ENCODE measurements at places on chromosomes 3 and 15.
A peak's percentile ranks its signal among the peaks of the same experiment; 100 is the strongest.

DNA sequence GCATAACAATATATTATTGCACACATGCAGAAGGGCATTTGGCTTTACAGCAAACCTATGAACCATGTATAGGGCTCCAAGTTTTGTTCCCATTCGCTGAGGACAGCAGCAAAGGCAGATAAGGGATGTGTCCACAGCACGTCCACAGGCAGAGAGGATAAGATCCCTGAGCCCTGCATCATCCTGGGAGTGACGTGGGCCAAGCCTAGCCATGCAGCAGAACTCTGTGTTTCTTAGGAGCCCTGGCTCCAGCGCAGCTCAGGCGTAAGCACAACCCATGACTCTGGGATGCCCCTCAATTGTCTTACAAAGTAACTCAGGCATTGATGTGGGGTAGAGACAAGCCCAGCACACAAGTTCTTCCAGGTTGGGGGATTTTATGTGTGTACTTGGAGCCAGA, 194.3 kb upstream of the CTDSPL start:
- no peak for DNase-seq

- no peak for DNase-seq
Measured at GRCh38 chr3:50003216-50003615, 63.3 kb downstream of the RBM6 start.

- DNase-seq, result no peak
Measured at GRCh38 chr3:150370122-150370602, 37.9 kb upstream of the TSC22D2 start.

GRCh38 chr3:44762170-44762677, 630 bp downstream of the KIF15 start:
- DNase-seq, result no peak

- no peak for DNase-seq
Measured at GRCh38 chr3:49864505-49864904, 5.2 kb downstream of the CAMKV start.

DNA sequence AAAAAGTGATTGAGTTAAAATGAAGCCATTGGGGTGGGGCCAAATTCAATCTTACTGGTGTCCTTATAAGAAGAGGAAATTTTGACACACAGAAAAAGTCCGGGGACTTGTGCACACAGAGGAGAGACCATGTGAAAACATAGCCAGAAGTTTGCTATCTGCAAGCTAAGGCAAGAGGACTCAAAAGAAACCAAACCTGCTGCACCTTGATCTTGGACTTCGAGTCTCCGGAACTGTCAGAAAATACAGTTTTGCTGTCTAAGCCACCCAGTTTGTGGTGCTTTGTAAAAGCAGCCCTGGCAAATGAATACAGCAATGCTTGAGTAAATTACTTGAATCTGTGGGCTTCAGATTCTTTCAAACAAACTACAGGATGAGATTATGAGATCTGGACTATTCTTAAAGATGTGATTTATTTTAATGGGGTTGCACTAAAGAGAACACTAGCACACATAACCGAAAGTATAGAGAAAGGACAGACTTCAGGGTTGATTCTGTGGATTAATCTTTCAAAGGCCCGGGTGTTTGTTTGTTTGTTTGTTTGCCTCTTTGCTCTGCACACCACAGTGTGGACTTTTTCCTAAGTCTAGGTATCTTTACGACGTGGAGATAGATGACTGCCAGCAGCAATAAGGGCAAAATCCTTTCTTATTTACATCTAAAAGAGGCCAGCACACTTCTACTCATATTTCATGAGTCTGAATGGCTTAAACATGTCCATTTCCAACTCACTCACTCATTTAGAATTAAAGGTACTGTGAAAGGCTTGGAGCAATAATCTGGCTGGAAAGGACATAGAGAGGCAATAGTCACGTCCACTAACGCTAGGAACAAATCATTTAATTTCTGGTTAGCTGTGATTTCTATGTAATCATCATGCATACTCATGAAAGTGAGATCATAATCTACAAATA, 53.9 kb upstream of the SSR3 start:
- DNase-seq, result no peak

- no peak for DNase-seq
Measured at GRCh38 chr15:39132954-39133600, 447.8 kb upstream of the THBS1 start.

DNA sequence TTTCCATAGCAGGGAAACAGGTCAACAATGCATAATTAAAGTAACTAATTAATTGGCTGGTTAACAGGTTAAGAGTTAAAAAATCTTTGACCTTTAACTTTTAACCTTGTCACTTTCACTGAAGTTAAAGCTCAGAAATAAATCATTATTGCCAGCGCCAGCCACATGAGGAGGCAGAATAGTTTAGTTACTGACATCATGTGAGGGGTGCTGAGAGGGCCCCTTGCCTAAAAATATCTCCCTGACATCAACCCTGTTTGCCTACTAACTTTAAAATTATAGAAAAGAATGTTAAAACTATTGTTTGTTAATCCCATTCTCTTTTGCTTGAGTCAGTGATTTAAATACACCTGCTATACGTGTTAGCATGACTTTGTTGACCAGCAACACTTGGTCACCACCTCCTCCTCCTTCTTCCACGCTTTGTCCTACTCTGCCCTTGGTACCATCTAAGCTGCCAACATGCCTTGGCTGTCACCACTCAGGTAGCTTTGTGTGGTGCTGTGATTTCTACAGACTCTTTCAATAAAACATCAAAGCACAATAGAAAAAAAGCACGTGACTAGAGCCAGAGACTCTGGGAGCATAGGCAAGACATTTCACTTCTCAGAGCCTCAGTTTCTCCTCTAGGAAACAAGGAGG, 2.7 kb downstream of the FBXO40 start:
- no peak for DNase-seq

- no peak for DNase-seq
Measured at GRCh38 chr15:98599909-98600691, 48.2 kb upstream of the IGF1R start.

- DNase-seq, result no peak
Measured at GRCh38 chr15:62521396-62521795, 356.3 kb upstream of the C2CD4B start.

GRCh38 chr3:105866656-105867653, 1.9 kb downstream of the CBLB start:
- no peak for DNase-seq

- no peak for DNase-seq
Measured at GRCh38 chr3:55790596-55791350, 303.7 kb upstream of the WNT5A start.

DNA sequence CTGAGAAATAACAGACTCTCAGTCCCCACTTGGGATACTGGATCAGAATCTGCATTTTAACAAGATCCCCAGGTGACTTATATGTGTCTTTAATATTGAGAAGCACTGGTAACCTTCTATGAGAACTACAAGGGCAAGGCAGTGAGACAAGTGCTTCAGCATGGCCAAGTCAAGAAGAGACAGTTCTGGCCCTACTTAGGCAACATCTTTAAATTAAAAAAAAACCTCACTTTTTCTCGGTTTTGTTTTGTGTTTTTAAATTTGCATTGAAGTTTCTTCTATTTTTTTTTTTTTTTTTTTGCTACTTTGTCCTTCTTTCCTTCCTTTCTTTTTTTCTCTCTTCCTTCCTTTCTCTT, 42.5 kb upstream of the SPTSSB start:
- no peak for DNase-seq

DNA sequence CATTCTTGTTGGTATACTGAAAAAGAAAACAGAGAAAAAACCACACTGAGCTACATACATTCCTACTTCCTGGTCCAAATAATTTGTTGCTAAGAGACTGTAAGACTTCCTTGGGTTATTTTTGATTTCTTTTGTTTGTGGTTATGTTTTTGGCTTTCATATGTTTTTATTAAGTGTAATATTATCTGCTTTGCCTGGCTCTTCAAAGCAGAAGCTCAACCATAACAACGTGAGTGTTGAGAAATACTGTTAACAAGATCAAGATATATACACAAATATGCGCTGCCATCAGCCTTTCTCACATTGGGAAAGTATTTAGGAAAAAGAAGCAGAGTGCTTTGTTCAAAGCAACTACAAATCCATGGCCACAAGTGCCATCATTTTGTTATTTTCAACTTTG, 556.2 kb upstream of the CBLB start:
- peak; percentile 78 for DNase-seq

GRCh38 chr15:85673326-85673725, 121.4 kb downstream of the KLHL25 start:
- no peak for DNase-seq

DNA sequence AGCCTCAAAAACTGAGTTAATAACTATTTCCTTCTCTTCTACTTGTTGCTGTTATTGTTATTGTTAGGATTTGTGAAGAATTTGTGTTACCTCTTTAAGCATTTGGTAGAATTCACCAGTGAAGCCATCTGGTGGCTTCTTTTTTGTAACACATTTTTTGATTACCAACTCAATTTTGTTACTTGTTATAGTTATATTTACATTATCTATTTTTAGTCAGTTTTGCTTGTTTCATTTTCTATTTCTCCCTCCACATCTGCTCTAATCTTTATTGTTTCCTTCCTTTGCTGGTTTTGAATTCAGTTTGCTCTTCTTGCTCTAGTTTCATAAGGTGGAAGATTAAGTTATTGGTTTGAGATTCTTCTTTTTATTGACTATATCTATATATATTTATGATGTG, 3.7 kb upstream of the SLC9C1 start:
- DNase-seq, result no peak

- no peak for DNase-seq
Measured at GRCh38 chr15:55796321-55796965, 53.5 kb upstream of the PRTG start.

DNA sequence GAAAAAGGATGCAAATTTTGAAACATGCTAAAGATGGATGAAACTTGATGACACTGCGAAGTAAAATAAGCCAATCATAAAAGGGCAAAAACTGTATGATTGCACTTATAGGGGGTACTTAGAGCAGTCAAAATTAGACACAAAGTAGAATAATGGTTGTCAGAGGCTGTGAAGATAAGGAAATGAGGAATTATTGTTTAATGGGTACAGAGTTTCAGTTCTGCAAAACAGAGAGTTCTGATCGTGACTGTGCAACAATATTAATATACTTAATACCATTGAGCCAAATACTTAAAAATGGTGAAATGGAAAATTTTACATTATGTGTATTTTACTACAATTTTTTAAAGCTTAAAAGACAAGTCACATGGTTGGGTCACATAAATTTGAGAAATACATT, 35.1 kb downstream of the UBE3A start:
- no peak for DNase-seq

- no peak for DNase-seq
Measured at GRCh38 chr3:152100491-152101132, 168.1 kb upstream of the MBNL1 start.

GRCh38 chr3:123651449-123652341, 66.8 kb upstream of the HACD2 start:
- DNase-seq, result no peak

GRCh38 chr3:18533039-18533438, 107.9 kb upstream of the SATB1 start:
- DNase-seq, result no peak

GRCh38 chr3:73716418-73716817, 91.7 kb upstream of the PDZRN3 start:
- no peak for DNase-seq

DNA sequence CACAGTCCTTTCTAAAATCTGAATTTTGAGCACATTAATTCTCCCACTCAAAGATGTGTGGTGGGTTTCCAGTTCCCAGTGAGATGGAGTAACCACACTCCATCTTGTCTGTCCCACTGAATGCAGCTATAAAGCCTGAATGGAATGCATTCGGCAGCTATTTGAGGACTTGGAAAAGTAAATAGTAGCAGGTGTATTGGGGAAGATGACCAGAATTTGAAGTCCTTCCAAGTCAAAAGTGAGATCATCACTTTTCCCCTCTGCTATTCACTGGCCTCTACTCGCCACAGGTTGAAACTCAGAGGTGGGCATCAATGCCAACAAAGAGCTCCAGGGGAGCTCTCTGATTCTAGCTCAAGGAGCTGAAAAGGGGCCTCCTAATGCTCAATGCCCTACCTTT, 8.1 kb upstream of the GNB5 start:
- DNase-seq, result no peak

DNA sequence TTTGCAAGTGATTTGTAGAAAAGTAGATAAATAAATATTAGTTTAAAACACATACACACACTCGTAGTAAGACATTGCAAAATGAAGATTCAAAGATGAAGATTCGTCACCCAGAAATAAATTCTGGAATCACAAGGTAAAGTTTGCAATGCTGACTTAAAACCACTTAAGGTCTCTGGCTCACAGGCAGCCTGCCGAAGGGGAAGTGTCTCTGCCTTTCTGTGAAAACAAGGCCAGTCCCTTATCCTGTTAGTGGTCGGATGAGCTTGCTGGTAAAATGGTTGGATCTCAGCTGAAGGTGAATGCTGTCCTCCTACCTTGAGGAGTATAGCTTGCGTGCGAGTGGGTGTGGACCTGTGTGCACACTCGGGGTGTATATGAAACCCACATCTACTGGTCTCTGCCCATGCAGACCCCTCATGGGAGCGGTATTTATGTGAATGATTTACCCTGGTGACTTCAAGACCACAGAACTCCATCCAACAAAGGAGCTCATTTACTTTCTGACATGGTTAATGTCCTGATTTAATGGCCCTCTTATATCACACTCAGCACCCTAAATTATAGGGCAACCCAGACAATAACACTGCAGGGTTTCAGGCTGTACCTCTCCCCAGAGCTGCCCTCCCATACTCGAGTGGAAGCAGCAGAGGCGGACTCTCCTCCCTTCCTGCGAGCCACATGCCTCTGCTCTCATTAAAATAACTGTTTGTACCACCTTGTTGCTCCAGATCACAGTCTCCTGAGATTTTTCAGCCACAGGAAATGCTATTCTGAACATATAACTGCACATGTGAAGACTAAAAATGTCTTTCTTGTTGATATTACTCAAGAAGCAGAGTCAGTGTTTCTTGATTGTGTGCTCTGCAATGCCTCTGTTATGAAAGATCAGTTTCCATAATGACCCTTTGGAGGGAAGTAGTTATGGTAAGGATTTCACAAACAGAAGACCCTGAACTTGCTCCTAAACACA, 45.9 kb upstream of the ALDH1A3 start:
- DNase-seq, result no peak

DNA sequence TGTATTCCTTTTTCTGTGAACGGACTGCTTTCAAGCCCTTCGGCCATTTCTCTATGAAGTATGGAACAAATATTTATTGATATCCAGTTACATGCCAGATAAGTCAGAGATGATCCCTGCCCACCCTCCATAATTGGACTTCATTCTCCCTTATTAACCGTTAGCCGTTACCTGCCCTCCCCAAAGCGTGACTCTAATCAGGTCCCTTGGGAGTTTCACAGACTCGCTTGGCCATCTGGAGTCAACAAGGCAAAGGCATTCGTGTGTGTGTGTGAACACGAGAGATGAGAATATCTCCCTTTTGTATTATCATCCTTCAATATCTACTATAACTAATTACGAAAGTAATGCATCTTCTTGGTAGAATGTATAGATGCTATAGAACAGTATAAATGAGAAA, 314.5 kb downstream of the TLE3 start:
- DNase-seq, result no peak
